ENCODE measurements at places on chromosomes 7 and 10.

- DNase-seq = no peak
Observed at GRCh38 chr10:32940321-32941301, 17.4 kb downstream of the ITGB1 start.

DNA sequence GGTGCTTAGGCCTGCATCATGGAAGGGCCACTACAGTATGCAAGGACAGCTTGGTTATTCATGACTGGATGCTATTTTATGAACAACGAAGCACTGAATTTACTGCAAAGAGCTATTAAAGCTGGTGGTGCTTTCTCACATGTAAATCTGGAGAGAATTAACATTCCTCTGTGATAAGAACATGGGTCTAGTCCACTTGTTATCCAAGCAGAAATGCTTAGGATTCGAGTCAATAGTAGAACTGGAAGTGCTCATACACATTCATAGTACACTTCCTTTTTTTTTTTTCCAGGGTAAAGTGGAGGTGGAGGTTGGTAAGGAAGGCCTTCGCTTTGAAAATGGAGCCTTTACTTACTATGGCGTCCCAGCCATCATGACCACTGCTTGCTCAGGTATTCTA lies 35.0 kb downstream of the CNNM1 start:
- no peak for DNase-seq

DNA sequence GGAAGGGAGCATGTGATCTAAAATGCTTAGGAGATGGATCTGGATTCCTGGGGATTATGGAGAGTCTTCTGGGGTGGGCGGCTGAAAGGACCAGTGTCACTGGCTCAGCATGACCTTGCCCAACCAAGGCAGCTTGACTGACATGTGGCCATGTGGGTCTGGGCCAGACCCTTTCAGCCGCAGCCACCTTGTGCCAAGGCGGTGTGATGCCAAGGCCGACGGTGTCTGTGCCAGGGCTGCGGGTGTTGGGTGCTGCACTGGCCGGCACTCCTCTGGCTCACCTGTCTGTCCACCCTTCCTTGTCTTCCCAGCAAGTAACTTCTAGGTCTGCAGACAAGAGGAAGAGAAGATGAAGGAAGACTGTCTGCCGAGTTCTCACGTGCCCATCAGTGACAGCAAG lies 8.8 kb downstream of the DEPP1 start:
- no peak for DNase-seq

DNA sequence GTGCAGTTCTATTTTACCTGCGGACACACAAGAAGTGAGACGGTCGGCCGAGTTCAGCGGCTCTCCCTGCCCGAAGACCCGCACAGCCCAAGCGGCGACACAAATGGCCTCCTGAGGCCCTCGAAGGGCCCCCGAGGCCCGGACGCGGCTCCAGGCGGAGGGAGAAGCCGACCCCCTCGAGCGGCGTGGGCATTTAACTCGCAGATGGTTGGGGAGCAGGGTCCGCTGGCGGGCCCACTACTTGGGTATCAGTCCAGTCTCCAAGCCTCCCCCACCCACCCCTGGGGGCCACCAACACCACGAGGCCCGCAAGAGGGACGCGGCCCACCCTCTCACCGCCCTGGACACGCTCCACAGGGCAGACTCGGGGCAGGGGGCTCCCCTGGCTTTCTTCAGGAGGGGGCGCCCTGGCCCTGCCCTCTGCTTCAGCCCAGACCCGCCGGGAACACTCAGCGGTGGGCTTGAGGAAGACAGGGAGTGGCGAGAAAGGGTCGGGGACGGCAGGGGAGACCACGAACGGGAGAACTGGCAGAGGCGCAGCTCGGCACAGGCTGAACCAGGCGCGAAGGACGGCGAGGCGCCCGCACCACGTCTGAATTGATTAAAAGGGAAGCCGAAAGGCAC lies 1.7 kb downstream of the IGF2BP3 start:
- DNase-seq = no peak

GRCh38 chr10:7407368-7408290 lies 3.2 kb downstream of the SFMBT2 start:
- DNase-seq = no peak

DNA sequence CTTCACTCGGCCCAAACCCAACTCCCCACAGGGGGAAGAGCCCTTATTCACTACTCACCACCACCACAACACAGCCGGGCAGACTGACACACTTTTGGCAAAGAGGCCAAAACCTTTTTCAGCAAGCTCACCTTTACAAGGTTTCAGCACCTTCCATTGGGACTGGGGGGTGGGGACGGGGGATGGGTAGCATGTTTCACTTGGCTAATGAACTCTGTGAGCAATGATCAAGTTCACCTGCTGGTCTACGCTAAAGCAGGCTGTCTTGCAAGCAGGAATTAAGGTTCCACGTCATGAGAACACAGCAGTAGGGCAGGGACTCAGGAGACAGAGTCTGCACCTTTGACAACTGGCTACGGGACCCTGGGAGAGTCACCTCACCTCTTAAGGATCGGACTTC lies 7.0 kb downstream of the FAM53B start:
- no peak for DNase-seq

- no peak for DNase-seq
Observed at GRCh38 chr7:44988701-44989100, 9.9 kb upstream of the MYO1G start.

DNA sequence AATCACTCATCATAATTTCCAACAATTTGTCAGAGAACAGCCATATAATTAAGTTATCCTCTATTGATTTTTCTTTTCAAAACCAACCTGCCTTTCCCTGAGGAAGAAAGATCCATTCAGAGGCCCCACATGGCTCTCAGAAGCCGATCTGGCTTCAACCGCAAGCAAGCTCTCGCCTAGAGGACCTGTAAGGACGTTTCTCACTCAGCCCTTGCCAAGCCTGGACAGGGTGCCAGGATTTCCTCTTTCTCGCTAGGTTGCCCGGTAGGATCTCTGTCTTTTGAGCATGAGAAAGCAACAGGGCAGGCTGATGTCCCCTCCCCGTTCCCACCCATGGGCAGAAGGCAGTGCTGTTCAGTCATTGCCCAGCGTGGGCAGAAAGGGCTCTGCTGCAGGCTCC lies 13.0 kb downstream of the AIFM2 start:
- no peak for DNase-seq

- no peak for DNase-seq
Observed at GRCh38 chr7:151404216-151405011, 5.4 kb downstream of the WDR86 start.

DNA sequence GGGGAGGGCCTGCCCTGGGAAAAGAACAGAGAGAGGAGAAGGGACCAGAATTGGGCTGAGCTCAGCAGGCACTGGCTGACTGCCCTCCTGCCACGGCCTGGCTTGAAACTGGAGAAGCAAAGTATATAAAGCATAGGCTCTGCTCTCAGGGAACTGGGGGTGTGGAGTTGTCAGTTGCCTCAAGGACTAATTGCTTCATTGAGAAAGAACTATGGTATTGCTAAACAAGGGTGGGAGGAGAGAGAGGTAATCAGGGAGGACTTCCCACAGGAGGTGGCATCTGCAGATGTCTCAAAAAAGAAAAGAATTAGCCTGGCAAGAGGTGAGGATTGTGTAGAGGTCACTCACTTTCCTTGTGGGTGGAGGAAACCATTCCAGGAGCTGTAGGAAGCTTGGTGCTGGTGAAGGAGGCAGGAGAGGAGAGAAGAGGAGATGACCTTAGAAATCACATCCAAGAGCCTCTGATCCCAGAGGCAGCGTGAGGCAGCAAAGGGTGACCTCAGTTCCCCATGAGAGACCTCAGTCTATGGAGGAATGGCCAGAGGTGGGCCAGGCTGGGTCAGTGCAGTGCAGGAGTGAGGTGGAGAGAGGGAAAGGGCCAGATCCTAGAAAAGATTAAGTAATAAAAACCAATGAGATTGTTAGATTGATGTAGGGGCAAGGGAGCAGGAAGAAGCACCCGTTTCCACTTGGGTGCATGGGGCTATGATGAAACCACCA lies 2.4 kb downstream of the PILRB start:
- no peak for DNase-seq

DNA sequence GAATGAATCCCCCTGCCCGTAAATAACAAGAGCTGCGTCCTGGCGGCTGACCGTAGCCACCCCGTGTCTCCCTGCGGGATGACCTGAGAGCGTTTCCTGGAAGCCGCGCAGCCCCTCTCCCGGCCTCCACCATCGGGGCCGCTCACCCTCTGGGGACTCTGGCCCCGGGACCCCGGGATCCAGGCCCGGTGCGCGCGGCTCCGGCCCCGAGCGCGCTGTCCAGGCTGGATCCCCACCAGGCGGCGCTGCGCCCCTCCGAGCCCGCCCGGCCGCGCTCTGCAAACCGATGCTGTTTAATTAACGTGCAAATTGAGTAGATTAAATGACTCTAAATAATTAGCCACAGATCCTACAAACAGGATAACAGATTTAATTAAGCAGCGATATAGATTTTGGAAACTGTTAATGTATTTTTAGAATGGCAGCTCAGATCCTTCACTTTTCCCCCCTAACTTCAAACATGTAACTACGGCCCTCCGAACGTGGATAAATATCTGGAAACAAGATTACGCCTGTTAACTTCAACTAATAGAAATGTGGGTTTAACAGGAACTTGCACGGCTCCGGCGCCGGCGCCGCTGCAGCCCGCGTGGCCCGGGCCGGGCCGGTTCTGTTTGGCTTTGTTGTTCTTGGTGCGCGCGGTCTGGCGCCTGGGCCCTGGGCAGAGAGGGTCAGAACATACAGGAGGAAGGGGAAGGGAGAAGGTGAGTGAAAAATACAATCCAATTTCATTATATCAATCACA lies 7.1 kb upstream of the UNCX start:
- no peak for DNase-seq

DNA sequence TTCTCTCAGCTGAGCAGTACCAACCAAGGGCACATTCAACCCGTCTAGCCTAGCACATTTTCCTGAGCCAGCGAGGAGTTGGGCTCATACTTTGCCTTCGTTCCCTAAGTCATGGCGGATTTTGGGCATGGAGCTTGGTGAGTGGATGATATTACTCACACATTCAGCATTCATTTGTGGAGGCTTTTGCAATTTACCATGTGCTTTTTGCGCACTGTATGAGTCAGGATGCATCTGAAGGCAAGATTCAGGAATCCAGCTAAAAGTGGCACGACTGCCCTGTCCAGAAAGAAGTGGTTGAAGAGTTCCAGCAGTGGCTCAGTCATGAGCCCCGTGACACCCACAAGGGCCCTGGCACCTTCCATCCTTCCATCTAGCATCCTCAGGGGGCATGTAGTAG lies 24.2 kb upstream of the MGMT start:
- DNase-seq = no peak

DNA sequence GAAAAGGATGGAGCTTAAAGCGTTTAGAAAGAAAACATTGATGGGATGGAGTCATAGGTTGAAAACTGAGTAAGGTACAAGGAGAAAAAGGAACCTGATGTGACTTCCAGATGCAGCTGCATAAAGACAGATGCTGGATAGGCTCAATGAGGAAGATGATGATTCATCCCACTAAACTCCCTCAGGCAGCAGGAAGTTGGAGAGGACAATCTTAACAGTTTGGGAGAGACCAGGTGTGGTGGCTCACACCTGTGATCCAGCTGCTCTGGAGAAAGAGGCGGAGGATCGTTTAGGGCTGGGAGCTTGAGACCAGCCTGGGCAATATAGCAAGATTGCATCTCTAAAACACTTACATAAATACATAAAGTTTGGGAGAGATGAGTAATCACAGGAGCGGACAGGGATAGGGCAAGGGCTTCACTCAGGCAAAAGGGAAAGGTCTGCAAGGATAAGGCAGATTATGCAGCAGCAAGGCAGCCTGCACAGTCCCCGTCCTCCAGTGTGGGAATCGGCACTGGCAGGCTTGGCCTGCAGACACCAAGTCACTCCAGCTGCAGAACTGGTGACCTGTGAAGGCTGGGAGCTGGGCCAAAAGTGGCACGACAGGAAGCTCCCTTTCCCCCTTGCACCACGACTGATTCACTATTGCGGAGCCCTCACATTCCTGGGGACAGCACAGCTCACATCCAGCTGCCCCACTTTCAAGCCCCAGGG lies 438.5 kb downstream of the GRID1 start:
- no peak for DNase-seq

DNA sequence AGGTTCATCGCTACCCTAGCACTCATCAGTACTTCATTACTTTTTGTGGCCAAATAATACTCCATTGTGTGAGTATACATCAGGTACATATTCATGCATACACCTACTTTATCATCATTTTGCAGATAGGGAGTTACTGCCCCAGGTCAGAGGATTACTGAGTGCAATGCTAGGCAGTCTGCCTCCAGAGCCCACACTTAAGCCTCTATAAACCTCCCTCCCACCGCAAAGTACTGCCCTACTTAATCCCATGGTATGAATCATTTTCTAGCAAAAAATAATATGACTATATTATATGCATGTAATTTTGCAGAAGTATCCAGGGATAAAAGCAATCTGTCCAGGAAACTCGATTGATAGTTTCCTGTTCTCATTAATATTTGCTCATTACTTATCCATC lies 194.3 kb downstream of the GRID1 start:
- no peak for DNase-seq

DNA sequence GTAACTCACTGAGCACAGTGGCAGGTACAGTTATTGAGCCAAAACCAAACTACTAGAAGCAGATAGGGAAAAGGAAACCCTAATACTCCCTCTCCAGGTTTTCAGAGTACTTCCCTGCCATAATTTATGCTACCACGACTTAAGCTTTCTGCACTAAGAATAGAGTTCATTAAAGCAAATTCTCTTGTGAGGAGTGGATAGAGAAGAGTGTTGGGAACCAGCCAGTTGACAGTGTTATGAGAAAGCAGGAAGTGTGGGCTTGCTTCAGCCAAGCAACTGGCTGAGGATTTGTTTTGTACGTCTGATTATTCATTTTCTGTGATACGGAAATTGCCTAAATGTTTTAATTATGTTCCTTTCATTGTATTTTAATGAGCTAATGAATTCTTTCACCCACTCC lies 280.5 kb downstream of the KIF20B start:
- no peak for DNase-seq

DNA sequence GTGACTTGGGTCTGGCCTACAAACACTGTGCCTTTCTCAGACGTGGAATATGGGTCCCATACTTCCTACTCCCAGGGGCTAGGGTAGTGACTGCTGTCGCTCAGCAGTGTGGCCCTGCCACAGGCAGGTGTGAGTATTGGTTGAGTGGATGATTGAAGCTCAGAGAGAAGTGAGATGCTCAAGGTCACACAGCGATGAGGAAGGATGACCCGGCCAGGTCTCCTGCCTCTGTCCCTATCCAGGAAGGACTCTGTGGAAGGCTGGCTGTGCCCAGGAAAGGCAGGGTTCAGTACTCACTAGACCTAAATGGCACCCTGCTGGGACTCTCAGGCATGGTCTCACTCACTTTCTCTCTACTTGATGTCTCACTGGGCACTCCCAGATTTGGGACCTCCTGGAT lies 2.8 kb downstream of the PRF1 start:
- no peak for DNase-seq

DNA sequence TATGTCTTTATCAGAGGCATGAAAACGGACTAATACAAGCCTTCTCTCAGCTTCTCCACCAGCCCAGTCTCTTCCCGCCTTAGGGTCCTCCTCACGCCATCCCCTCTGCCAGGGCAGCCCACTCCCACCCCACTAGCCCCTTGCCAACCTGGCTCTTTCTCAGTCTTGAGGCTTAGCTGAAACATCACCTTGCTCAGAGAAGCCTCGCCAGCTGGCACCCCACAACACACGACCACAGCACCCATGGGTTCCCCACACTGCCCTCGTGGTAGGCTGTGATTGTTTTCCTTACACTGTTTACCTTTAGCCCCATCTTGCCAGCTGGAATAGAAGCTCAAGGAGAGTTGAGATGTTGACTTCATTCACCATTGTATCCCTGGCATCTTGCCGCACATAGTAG lies 44.4 kb downstream of the GPAM start:
- no peak for DNase-seq
